Forelimb muscle (tissue), 1 donor: ENCODE measurements at places on chromosomes 5 and 9. TPM values are rescaled to one million over a fixed set of nuclear protein-coding genes. Genes with fewer than 3 reads are reported as not detected.

GRCh38 chr5:142777850-142778249 is 7.7 kb downstream of the ARHGAP26 start:
- DNase-seq, result no peak

DNA sequence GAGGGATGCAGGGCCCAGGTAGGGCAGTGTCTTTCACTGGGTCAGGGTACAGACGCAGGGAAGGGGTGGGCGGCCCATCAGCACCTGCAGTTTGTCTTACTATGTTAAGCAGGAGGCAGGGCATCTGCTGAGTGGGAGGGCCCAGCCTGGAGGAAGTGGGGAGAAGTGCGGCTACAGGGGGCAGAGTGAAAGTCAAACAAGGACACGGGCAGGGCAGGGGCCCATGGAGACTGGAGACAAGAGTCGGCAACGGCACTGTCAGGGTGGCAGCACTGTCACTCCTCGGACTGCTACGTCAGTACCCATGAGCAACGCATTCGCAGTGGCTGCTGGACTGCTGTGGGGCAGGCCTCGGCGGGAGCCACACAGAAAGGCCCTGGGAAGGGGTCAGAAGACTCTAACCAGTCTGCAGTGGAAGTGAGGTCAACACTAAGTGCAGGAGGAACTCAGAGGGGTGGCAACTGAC is 19.7 kb downstream of the CAMSAP1 start:
- DNase-seq, result no peak

Gene TSSK1B
- polyA plus RNA-seq, result 0.13 TPM

Gene SHISAL2B
- 0.40 TPM for polyA plus RNA-seq

DNA sequence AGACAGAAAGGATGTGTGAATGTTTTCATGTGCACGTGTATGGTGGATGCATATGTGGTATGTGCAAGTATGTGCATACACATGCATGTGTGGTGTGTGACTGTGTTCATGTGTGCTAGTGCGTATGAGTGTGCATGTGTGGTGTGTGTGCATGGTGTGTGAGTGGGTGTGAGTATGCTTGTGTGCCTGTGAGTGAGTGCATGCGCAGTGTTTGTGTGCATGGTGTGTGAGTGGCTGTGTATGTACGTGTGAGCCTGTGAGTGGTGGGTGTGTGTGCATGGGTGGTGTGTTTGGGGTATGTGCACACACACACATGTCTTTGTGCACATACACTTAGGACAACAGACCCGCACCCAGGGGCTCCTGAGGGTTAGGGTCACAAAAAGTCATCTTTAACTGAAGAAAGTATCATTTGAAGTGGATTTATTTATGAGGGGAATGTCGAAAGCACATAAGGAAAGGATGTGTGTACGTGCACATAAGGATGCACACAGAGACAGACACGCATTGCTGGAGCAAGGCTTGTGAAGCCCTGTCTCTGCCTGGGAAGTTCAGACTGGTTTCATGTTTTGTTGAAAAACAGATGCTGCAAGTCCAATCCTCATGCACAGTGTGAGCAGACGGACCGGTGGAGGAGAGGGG is 237.0 kb downstream of the SYK start:
- DNase-seq, result no peak

- DNase-seq, result no peak
Measured at GRCh38 chr5:140075371-140075770, 32.3 kb upstream of the NRG2 start.

DNA sequence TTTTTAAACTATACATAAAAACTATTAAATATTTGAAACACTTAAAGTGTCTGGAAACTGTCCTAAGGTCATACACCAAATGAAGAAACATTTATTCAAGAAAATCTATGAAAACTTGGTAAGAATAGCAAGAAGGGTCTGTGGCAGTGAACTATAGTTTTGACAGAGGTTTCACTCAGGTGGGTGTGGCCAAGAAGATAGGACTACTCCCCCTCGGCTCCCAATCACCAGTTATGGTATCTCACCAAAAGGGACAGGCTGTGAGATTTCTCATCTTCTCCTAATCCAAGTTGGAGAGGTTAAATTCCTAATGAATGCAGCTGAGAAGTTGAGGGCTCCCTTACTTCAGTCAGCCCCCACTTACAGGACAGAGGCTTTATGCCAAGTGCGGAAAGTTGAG is 2.9 kb downstream of the ARSK start:
- DNase-seq, result no peak

DNA sequence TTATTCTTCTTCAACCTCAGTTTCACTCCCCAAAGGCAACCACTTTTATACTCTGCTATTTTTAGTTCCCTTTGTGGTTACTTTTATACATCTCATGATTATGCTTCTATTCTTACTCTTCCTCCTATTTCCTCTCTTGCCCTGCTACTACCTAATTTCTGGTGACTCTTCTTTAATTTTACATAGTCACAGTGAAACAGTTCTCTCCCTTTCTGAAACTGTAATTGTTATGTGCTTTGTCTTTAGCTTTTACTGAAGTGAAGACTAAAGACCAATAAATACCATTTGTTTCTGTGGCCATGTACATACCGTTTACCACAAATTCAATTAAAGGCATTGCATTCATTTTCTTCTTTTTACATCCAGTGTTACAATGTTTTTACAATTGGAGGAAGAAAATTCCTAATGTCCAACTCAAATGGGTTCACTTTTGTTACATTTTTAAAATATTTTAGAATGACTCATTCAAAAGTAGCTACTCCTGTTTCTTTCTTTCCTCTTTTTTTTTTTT is 410.6 kb downstream of the PSAT1 start:
- DNase-seq, result no peak

Gene WNT8A
- polyA plus RNA-seq, result not detected

Gene MLANA
- 0.80 TPM for polyA plus RNA-seq

DNA sequence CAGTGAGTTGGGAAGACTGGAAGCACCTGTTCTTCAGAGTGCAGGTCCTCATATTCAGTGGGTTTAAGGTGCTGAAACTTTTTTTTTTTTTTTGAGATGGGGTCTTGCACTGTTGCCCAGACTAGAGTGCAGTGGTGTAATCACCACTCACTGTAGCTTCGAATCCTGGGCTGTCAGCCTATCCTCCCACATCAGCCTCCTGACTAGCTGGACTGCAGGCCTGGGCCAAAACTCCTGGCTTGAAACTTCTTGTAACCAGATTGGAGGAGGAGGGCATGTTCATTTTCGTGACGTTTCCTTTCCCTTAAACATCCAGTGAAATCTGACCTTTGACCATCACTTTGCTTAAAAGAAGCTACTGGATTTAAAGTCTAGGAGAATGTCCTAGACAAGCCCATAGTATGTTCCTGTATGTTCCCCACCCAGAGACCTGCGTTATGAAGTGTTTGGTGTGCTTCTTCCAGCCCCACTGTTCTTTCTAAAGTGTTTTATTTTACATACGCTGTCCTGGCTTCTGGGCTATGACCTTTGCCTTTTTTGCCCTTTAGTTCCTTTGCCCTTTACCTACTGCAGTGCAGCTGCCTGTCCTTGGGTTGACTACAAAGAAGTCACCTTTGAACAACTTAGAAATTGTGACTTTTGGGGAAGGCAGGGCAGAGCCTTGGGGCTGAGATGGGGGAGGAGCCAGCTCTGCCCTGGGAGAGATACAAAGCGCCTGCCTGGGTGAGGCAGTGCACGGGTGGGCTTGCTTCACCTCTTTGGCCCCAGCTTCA is 18.4 kb downstream of the TENT4A start:
- DNase-seq, result no peak

DNA sequence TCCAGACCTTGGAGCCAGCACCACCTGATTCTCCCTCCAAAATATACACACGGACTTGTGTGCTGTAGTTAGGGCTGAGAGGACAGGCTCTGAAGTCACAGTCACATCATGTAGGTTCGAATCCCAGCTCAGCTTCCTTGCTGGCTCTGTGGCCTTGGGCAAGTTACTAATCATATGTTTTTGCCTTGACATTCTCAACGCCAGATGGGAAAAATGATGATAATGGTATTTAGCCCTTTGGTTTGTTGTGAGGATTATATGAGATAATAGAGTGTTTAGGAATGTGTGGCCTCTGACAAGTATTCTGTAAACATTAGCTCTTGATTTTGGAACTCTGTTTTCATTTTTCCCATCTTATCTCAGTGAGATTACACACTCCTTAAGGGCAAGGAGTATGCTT is 72.5 kb downstream of the PLAC8L1 start:
- no peak for DNase-seq

Gene RAB3C
- 0.34 TPM for polyA plus RNA-seq

DNA sequence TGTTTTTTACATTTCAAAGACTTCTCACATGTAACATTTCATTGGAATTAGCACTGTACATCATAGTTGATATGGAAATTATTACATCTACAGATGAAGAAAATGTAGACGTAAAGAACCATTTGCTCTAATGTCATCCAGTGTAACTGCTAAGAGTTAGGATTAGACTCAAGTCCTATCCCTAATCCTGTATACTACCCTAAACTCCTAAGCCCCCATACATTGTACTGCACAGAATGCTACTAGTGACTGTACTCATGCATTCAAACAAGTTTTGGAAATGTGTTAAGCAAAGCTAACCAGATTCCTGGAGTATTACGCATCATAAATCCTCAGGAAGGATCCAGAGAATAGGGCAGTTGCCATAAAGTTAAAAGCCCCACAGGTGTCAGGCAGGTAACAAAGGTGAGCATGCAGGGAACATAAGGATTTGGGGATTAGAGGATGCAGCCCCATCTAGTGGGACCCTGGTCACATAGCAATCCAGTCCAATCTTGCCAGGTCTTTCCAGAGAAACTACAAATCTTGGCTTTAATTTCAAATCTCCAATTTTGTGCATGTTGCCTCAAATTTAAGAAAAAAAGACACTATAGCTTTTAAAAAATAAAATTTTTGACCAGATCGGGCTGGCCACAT is 32.0 kb downstream of the HAVCR1 start:
- no peak for DNase-seq

- no peak for DNase-seq
Measured at GRCh38 chr5:152066784-152067183, 142.1 kb upstream of the GLRA1 start.

GRCh38 chr9:115305543-115305942 is 187.6 kb upstream of the TNC start:
- DNase-seq, result no peak

Gene TTC16
- 0.03 TPM for polyA plus RNA-seq

DNA sequence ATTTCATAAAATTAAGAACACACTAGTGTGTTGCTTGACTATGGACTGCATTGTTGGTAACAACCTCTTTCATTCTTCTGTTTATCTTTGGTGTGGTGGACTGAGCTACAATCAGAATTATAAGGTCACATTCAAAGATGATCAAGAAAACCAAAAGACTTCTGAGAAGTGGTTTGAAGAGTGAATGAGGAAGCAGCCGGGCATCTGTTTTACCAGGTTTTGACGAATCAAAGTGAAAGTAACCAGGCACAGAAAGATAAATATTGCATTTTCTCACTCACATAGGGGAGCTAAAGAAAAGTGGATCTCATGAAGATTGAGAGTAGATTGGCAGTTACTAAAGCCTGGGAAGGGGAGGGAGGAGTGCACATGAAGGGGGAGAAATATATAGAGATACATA is 589.1 kb downstream of the ZNF608 start:
- no peak for DNase-seq

DNA sequence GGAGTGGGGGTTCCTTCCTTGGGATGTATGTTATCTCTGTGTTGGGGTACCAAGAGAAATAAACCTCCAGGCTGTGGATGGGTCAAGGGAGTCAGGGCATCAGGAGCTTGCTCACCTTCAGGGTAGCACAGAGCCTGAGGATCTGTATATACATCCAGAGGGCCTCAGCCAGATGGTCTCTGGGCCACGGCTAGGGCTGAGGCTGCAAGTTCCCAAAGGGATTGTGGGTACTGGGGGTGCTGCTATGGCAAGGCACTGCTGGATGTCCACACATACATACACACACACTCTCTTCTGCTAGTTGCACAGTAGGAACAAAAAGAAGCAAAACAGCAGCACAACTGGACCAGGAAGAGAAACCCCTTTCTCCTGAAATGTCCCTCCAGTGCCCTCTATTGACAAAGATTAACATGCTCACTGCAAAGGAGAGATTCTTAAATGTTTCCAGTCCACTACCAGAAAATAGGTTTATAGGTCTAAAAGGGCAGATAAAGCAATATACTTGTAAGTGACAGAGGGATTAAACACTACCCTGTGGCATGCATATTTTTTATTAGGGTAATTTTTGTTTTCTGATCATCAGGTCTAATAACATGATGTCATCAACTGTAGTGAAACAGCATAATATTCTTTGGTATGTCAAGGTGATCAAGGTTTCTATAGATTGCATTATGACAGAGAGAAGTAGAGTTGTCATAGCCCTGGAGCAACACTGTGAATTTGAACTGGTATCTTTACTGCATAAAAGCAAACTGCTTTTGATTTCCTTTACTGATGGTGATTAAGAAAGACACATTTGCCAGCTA is 56.3 kb upstream of the KCNN2 start:
- no peak for DNase-seq

- DNase-seq, result no peak
Measured at GRCh38 chr9:115005322-115005721, 74.9 kb upstream of the TNFSF8 start.

DNA sequence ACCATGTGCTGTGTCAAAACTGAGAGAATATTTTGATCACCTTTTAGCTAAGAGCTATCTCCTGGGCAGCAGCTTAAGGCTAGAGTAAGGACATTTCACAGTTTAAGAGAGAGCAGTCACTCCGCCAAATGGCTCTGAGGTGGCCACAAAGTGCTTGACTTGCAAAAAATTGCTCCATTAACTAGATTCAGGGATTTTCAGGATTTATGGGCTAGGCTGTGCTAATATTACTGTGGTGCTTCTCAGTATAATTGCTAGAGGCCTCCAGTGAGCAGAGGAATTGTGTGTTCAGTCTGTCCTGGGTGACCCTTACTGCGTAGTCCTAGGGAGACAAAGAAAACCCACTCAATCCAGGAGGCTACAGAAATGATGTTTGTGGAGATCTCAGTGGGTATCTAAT is 65.2 kb downstream of the PALM2AKAP2 start:
- no peak for DNase-seq

GRCh38 chr5:40037713-40038112 is 612.9 kb upstream of the DAB2 start:
- no peak for DNase-seq

- no peak for DNase-seq
Measured at GRCh38 chr9:129511285-129511900, 109.5 kb downstream of the C9orf50 start.

- DNase-seq, result no peak
Measured at GRCh38 chr5:140633501-140633900, 526 bp upstream of the CD14 start.

Gene TMEFF1
- 1.5 TPM for polyA plus RNA-seq

DNA sequence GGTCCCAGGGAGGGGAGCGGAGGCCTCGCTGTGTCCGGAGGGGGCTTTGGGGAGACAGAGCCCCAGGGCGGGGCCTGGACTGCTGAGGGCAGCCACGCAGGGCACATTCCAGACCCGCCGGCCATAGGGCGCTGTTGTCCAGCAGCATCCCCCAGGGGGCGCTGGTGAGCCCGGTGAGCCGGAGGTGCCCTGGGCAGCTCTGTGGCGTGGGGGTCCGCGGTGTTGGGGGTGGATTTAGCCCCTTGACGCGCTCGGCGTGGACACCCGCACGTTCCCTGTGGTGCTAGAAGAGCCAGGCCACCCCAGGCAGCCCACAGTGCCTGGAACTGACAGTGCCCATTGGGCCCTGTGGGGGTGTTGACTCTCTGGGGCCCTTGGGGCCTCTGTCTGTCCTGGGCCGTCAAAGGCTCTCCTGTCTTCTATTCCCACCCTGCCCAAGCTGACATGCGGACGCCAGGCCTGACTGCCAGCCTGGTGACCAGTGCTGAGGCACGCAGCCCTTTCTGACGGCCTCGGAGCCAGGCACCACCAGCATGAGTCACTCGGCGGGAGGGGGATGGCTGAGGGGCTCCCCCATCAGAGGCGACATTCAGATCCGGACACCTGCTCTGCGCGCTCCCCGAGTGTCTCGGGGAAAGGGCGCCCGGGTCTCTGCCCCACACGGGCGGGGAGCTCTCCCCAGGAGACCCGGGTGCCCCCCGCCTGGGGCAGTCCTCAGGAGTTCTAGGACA is 23.9 kb downstream of the TPPP start:
- no peak for DNase-seq

Gene NANS
- 32.2 TPM for polyA plus RNA-seq

Gene SUB1
- polyA plus RNA-seq, result 257 TPM
